ENCODE measurements at places on chromosomes 6 and 20. TPM values are rescaled to one million over a fixed set of nuclear protein-coding genes. Genes with fewer than 3 reads are reported as not detected.
A peak's percentile ranks its signal among the peaks of the same experiment; 100 is the strongest.

The C6orf15 gene
- not detected for total RNA-seq

The OLIG3 gene
- total RNA-seq, result not detected

The CLVS2 gene
- total RNA-seq, result 0.05 TPM

The UFL1 gene
- total RNA-seq, result 28.6 TPM

The TENT5A gene
- 32.8 TPM for total RNA-seq

The F13A1 gene
- 49.4 TPM for total RNA-seq

The SMLR1 gene
- total RNA-seq, result not detected

The TUBB gene
- 605 TPM for total RNA-seq

The POU3F2 gene
- not detected for total RNA-seq

DNA sequence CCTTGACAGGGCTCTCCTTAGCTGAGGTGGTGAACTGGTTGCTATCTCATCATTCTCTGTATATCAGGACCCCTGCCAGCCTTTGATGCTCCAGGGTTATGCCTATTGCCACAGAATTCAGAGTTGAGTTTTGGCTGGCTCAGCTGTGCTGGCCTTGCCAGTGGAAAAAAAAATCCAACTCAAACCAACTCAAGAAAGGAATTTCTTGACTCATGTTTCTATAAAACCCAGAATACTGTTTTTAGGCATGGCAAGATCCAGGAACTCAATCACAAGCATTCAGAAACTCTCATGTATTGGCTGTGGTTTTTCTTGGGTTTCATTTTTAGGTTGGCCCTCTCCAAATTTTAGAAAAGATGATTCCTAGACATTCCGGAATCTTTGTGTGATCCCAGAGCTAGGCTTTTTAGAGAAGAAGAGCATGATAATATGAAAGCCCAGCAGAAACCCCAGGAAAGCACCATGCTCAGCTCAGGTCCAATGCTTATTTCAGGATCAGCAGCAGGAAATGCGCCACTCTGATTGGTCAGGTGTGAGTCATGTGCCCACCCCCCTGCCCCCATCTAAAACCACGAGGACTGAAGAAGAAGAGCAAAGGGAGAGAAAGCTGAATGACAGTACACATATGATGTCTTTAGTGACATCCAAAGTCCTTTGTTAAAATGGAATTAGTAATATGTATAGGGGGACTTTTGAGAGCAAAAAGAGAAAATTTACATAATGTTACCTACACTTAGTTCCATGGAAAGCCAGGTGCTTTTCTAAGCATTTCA lies 122.9 kb downstream of the RNF144B start:
- DNase-seq, result no peak

GRCh38 chr6:3403238-3404173 lies 53.3 kb downstream of the SLC22A23 start:
- peak; percentile 87 for DNase-seq

DNA sequence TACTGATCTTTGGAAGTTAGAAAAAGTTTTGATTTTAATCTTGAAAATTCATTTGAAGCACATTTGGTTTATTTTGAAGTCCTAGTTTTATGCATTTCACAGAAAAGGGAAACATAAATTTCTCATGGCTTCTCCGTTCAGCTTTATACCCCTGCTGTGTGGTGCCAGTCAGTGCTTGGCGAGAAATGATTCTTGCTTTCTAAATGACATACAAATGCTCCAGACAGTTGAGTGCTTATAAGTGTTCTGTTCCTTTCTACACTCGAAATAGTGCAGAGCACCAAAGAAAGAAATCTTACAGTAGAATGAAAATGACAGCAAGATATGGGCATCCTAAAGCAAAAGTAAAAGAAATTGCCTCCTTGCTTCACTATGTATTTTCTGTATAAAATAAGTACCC lies 9.0 kb upstream of the ZNF292 start:
- DNase-seq, result no peak

DNA sequence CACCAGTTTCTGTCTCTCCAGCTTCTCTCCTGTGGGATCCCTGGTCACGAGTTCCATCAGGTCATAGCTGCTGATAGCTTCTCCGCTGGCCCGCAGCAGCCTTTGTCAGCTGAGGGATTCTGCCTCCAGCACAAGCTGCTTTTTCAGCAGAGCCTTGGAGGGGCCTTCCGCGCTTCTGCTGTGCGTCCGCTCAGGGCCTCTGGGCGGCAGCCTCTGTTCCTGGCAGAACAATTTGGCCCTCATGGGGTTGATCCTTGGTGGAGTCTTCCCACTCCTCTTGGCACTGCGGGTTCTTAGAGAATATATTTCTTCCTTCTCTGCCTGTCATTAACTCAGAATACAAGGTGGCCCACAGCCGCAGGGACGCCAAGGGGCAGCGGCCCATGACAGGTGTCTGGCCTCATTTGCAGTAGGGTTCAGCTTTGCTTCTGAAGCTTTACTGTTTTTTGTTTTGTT lies 158.8 kb downstream of the DTNBP1 start:
- no peak for DNase-seq

DNA sequence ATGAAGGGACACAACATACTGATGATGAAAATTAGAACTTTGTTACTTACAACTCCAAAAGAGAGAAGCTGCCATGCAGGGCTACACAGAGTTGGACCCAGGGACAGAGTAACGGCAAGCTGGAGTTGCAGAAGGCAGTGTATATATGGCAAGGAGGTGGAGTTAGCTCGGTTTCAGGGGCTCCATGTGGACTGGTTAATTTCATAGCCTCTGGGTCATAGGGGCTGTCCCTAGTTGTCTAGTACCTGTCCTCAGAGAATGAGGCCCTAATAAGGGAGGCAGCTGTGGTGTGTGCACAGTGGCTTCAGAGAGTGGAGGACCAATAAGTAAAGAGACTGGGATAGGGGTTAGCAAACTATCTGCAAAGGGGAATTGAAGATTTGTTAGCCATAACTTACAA lies 7.9 kb upstream of the ZSCAN12 start:
- no peak for DNase-seq

DNA sequence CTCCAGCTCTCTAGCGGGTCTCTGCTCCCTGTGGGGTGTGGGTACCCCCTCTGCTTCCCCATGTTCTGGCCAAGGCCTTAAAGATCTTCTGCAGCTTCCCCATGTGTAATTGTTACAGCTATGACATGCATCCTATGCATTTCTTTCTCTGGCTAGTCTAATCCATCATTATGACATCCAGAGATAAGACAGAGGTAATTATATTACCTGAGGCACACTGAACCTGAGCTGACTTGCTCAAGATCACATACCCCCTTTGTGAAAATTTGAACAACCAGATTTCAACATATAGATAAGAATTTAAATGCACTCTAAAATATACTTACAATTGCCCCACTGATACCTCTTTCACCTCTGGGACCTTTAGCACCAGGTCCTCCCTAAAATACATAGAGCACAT lies 102.4 kb downstream of the COL12A1 start:
- DNase-seq, result no peak

DNA sequence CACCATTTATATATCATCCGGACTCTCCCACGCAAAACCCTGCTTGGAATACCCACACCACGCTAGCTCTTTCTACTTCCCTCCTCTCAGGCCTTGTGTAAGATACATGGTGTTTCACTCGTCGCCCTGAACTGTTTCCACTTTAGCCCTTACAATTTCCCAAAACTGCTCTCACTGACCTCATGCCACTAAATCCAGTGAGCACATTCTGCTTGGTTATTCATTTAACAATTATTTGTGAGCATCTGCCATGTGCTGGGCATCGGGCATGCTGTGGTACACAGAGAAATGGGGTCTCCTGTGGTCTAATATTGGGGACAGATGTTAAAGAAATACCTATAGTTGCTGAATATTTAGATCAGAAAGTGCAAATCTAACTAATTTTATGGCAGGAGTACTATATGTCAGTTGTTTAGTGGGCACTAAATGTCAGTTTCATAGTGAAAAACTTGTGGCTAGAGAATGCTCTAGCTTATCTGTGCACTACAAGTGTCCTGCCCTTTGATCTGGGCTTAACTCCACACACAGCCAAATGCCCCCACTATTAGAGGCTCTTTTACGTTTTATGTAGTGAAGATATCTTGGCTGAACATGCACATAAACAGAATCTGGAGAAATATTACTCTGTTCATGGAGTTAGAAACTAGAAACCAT lies 41.0 kb downstream of the PLEKHG1 start:
- no peak for DNase-seq

- DNase-seq, result no peak
These were observed 157.6 kb downstream of the NFATC2 start for GRCh38 chr20:51384875-51385274.

GRCh38 chr20:51659491-51660050 lies 108.6 kb downstream of the ATP9A start:
- DNase-seq, result no peak

GRCh38 chr20:58670102-58670501 lies 19.0 kb downstream of the STX16 start:
- no peak for DNase-seq

DNA sequence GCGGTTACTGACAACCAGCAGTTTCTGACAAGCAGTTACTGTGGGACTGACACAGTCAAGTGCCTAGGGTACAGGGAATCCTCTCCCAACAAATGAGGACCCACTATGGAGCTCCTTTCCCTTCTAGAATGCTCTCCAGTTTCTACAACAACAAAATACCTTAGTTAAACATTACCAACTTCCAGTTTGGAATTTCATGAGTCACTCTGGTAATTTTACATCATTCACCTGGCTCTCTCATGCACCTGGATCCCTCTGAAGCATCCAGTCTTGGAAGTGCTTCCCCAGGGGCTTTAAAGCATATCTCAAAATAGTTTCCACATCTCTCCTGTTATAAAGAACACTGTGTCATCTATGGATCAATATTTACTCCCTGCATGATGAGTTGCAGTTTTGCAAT lies 286.7 kb upstream of the SPTLC3 start:
- DNase-seq, result no peak

DNA sequence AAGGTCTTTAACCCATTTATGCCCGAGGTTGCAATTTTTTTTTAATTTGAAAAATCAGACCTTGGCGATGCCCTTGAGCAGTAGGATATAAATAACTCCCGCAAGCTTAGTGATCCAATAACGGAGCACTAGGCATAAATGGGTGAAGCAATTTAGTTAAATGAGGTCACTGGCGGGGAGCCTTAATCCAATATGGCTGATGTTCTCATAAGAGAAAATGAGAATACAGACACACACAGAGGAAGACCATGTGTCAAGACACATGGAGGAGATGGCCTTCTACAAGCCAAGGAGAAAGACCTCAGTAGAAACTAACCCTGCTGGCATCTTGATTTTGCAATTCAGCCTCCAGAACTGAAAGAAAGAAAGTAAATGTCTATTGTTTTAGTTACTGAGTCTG lies 735 bp downstream of the SIRPG start:
- DNase-seq, result no peak

- DNase-seq, result no peak
These were observed 32.1 kb upstream of the BMP6 start for GRCh38 chr6:7693827-7694226.

Data from colonic mucosa (tissue), 4 donors.